Stimulated activated CD4-positive, alpha-beta T cell treated with anti-CD3 and anti-CD28 coated beads, TNF-alpha, amount 100 ng/mL, for 4 hours (primary cell): ENCODE measurements at places on chromosomes 12 and 14.

- DNase-seq = no peak
These were observed 41.5 kb upstream of the LTBP2 start for GRCh38 chr14:74653386-74654138.

- DNase-seq = no peak
These were observed 271.3 kb upstream of the TMPO start for GRCh38 chr12:98244136-98244535.

- peak; percentile 61 for DNase-seq
These were observed 100.9 kb downstream of the NCOR2 start for GRCh38 chr12:124466216-124467128.

DNA sequence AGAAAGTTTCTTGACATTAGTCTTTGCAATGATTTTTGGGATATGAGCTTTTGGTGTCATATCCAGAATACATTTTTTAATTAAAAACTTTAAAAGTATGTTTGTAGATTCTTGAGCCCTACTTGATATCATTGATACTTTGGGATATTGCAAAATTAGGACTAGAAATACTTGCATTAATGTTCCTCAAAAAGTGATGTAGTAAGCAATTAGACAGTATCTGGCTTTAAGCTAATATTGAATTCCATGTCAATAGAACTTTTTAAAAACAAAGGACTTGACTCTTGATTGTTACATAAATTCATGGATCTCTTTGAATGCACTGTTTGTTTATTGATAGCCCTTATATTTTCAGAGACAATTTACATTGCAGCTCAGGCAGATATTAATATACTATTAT is 15.6 kb downstream of the PEX5 start:
- no peak for DNase-seq

DNA sequence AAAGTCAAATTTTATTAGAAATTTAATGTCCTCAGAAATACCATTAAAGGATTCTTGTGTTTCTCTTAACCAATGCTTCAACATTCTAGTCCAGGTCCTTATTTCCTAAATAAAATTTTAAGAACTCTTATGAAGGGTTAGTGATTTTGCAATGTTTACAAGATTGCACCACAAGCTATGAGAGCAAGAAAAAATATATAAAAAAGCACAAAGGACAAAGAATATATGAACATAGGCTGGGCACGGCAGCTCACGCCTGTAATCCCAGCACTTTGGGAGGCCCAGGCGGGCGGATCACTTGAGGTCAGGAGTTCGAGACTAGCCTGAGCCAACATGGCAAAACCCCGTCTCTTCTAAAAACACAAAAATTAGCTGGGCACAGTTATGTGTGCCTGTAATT is 7.7 kb downstream of the RACGAP1 start:
- no peak for DNase-seq

GRCh38 chr12:79834712-79835376 is 100.1 kb downstream of the PPP1R12A start:
- no peak for DNase-seq

DNA sequence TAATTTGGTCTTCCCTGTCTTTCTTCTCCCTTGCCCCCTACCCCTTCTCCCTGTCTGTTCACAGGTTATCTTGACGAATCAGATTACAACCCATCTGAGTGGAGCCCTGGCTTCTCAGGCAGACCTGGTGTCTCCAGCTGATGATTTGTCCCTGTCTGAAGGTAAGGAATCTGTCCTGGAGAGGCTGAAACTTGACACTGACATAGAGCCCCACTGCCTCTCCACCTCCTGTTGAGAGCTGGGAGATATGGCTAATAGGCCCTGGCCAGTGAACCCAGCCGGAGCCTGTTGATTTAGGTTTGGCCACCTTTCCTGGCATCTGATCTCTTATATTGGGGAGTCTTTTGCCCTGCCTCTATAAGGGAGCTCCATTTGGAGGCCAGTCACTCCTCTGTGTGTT is 472.2 kb downstream of the RAD51B start:
- no peak for DNase-seq

- peak; percentile 54 for DNase-seq
These were observed at the start of gene GDF11 for GRCh38 chr12:55742719-55743405. Gene GDF11, plus strand, starts transcription at chr12:55743122. Its CDS starts 195 bp downstream, at chr12:55743317.

DNA sequence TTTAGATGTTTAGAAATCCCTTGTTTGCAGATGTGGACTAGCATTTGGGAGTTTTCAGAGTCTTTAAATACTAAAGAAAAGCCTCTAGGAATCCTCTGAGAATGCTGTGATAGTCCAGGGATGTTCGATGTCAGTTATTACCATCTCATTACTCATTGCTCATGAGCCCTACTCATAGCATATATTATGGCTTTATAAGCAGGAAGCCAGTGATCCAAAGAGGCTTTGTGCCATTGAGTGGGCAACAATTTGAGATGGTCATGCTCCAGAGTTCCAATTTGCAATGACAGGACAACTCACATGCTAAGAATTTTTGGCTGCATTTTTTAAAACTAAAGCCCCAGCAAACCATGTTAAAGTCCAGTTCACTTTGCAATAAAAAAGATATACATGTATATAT is 163.0 kb downstream of the OTOGL start:
- DNase-seq = no peak

DNA sequence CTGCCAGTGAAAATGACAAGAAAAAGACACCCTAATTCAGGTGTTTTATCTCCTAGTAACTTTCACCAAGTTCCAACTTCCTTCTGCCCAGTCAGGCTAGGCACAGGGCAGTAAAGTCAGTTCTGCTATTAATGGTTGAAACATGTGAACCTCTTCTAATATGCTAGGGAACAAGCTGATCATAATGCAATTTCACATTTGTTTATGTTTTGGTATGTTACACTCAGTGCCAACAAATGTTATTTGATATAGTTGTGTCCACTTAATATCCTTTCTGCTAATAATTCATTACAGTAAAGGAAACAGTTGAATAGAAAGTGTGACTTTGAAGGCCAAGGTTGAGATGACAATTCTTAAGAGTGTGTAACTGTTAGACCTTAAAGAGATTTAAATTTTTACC is 17.2 kb downstream of the NT5DC3 start:
- DNase-seq = no peak

GRCh38 chr14:88611878-88612277 is 49.0 kb downstream of the ZC3H14 start:
- no peak for DNase-seq

DNA sequence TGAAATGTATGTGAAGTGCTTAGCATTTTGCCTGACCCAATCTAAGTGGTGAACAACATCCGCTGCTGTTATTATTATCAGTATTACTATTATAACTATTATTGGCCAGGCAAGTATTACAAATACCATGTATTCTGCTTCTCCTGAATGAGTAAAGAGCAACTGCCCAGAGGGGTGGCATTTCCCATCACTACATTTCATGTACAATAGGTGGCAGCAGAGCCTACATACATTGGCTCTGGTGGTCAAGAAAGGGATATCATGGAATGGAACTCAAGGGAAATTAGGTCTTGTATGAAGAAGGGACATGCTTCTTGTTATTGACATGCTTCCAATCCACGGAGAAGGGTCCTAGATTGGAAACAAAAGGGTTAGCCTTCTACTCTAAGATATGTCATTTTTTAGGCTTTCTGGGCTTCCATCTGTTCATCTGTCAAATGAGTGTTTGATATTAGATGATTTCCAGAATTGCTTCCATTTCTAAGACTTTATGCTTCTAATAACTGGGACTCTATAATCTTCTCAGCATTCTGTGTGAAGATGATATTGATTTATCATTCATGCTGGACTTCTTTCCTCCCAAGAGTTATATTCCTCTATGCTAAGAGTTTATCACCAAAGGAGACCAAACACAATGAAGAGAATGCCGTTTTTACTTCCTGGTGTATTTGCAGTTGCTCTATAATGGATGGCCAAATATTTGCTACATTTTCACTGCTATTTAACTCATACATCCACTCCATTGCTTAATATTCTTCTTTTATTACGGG is 239.1 kb downstream of the SSPN start:
- no peak for DNase-seq

DNA sequence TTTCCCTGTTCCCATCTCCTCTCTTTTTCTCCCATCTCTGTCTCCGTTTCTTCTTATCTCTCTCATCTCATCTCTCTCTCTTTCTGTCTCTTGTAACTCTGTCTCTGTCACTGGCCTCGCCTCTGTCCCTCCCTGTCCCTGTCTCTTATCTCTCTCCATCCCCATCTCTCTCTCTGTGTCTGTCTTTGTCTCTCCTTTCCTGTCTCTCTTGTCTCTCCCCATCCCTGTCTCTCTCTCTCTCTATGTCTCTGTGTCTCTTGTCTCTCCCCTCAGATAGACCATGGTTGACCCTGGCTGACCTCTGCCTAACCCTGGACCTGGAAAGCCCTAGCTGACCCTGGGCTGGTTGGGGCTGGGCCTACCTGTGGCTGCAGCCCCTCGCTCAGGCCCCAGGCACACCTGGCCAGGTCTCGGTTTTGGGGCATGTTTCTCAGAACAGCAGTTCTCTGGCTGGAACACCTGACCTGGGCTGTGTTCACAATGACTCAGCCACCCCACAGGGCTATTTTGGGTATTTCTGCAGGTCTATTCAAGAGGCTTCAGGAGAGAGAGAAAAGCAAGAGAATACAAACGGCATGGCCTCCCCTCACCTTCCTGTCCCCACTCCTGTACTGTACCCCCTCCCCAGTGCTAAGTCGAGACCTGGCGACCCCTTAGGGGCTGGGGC is 174.4 kb downstream of the TMEM121 start:
- no peak for DNase-seq

- DNase-seq = no peak
These were observed 8.3 kb downstream of the RESF1 start for GRCh38 chr12:31967539-31967938.

DNA sequence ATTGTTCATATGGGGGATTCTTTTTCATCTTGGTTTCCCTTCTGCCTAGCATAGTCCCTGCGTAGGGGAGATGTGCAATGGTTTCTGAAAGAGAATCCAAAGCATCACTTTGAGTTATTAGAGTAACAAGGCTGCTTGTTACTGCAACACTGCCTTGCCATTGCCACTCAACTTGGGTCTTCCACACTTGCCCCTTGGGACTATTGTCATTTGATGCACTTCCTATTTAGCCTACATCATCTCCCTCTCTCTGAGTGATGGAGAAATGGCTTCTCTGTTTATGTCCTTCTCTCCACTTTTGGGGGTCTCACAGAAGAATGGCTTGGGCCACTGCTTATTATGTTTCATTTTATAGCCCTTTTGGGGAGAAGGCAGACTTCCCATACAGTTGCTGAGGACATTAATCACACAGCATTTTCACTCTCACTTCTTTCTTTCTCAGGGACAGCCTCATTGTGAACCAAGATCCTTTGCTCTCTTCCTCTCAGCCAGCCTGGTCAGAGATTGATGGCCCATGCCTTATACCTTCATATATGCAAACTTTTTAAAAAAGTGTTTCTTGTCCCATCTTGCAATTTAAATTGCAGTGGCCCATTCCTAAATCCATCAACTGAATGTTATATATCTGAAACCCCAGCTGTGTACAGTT is 50.8 kb upstream of the POC1B start:
- no peak for DNase-seq

DNA sequence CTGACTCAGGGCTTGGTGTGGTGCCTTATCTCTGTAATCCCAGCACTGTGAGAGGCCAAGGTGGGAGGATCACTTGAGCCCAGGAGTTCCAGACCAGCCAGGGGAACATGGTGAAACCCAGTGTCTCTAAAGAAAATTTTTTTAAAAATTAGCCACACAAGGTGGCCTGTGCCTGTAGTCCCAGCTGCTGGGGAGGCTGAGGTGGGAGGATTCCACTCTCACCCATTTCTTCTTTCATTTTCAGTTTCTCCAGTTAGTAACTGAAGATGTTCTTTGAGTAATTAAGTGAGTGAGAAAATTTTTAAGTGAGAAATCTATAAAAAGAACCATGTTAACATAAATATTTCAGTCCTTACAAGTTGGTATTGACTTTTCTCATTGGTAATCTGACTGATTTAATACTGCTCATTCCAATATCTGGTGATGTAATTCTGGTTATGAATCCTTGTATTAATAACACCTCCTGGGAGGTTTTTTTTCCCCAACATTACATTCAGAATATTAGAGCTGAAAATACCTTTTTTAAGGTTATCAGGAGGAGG is 6.1 kb downstream of the METTL3 start:
- DNase-seq = no peak

- no peak for DNase-seq
These were observed 68.7 kb downstream of the DICER1 start for GRCh38 chr14:95088665-95089064.

DNA sequence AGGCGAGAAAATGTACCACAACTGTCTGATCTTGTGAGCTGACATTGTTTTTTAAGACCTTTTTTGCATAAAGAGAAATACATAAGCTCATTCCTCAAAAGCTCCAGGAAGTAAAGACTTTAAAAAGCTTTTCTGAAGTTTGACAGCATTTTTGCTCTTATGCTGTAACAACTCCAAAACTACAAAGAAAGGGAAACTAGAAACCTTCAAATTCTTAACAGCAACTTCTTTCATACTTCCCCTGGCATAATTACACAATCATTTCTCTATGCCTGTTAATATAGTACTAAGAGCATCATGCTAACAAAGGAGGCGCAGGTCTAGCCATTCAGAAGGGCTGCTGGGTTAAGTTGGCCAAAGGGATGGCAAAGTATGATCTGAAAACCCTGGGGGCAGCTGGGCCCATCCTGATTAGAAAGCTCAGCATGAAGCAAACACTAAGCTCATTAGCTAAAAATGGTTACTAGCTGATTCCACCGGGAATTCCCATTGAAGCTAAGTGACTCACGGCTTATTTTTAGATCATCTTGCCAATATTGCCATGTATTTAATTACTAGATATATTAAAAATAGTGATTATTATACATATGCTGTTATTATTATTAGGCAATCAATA is 26.1 kb upstream of the ANP32D start:
- no peak for DNase-seq

GRCh38 chr12:53498235-53498630 is 1.0 kb downstream of the MAP3K12 start:
- no peak for DNase-seq

DNA sequence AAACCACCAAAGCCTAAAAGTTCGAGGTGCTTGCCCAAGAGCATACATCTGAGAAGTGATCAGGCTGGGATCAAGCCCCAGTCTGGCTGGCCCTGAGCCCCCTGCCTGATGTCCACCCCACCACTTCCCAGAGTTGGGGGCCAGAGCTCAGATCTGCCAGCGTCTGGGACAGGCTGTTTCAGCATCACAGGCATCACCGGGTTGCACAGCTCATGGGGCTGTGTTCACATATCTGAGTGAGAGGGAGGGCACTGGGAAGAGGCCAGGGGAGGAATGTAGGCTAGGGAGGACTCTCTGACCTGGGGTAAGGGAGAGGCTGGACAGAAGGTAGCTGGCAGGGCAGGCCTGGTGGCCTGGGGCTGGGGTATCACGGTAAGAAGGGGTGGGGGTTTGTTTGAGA is 6.0 kb downstream of the TGM1 start:
- DNase-seq = no peak

DNA sequence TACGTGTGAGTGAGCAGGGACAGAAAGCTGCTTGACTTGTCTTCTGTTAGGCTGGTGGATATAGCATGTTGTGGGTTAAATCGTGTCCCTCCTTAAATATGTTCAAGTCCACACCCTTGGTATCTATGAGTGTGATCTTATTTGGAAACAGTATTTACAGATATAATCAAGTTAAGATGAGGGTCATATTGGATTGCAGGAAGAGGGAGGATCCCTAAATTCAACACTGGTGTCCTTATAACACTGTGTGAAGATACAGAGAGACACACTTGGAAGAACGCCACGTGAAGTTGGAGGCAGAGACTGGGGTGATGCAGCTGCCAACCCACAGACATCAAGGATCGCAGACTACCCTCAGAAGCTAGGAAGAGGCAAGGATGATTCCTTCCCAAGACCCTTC is 275.2 kb upstream of the SSTR1 start:
- no peak for DNase-seq

GRCh38 chr12:98754095-98754494 is 109.0 kb downstream of the APAF1 start:
- no peak for DNase-seq
